Stimulated activated CD4-positive, alpha-beta T cell treated with anti-CD3 and anti-CD28 coated beads, Interleukin-1b, Interleukin-23, amount 100 ng/mL, for 4 hours (primary cell): ENCODE measurements at places on chromosomes 12 and 14.

GRCh38 chr12:19901841-19902240 lies 462.5 kb downstream of the AEBP2 start:
- DNase-seq = no peak

- no peak for DNase-seq
Observed at GRCh38 chr12:65955452-65955851, 131.2 kb downstream of the HMGA2 start.

- no peak for DNase-seq
Observed at GRCh38 chr12:42946871-42947381, 357.4 kb upstream of the PRICKLE1 start.

- DNase-seq = peak; percentile 37
Observed at GRCh38 chr14:67487937-67488893, at the start of gene TMEM229B. TSS of gene TMEM229B (minus strand) at chr14:67488721. CDS start at chr14:67473923, 14,798 bp downstream.

DNA sequence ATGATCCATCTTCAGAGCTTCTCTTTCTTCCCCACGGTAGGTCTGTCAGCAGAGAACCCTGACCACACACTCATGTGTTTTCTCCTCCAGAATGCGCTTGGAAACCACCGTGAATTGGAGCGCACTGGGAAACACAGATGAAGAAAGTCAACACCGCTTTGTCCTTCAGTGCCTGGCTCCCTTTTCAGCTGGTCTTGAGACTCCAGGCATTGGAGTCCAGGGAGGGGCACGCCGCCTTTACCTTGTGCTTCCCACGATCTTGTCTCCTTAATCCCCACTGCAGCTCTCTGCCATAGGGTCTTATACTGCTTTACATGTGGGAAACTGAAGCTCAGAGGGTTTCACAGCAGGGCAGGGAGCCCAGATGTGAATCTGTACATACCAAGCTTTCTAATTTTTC lies 1.1 kb downstream of the FAM90A1 start:
- DNase-seq = no peak

DNA sequence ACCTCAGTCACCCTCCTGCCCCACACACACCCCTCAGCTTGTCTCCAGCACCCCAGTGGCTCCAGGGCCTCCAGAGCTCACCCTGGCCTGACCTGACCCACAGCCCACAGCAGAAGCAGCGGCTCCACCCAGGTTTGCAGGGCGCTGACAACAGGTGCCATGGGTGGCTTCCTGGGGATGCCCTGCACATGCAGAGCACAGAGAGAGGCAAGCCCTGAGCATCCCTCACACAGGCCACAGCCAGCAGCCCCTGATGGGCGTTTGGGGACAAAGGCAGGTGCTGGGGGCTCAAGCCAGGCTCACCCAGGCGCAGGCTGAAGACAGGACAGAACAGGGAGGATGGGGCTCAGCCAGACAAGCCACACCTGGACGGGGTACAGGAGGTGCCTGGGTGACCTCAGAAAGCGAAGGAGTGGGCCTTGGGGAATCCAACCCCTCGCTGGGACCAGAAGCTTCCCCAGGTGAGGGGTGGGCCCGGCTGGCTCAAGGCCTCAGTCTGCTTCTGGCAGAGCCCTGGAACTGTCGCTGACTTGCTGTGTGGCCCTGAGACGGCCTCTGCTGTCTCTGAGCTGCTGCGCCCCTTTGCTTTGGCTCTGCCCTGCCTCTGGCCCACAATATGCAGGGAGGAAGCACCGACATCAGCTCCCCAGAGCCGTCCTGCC lies 10.6 kb downstream of the ARL6IP4 start:
- no peak for DNase-seq

- no peak for DNase-seq
Observed at GRCh38 chr12:40614923-40615322, 77.3 kb upstream of the CNTN1 start.

DNA sequence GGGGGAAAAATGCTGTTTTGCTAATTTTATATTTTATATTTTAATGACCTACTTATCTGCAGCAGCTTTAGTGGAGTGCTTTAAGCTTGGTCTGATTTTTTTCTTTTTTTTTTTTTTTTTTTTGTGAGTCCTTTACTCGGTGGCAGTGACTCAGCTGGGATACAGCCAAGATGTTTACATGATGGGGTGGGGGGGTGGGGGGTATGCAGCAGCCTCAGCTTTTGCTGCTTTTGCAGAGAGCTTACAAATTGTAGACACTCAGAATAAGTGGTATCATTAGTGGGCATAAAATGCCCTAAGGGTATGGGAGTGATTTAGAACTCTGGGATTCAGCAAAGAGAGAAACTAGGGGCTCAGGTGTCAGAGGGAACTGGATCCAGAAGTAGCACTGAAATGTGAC lies 38.2 kb upstream of the ARHGAP5 start:
- DNase-seq = no peak

DNA sequence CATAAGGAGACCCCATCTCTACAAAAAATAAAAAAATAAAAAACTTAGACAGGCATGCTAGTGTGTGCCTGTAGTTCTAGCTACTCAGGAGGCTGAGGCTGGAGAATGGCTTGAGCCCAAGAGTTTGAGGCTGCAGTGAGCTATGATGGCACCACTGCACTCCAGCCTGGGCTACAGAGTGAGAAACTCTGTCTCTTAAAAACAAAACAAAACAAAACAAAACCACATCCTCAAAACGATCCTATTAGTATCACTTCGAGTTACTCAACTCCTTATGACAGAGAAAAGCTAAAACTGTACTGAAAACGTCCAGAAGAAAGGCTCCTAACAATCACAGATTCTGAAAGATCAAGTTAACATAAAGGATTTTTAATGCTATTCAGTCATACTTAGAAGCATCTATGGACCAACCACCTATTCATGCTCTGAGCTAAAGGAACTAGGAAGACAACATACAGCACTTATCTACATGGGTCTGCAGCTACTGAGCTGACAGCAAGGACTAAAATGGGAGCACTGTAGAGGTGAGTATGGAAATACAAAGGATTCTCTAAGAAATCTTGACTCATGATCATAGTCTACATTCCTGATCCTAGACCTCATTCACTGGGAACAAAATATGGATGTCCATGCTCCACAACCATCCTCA lies 75.3 kb upstream of the DUSP6 start:
- DNase-seq = no peak

DNA sequence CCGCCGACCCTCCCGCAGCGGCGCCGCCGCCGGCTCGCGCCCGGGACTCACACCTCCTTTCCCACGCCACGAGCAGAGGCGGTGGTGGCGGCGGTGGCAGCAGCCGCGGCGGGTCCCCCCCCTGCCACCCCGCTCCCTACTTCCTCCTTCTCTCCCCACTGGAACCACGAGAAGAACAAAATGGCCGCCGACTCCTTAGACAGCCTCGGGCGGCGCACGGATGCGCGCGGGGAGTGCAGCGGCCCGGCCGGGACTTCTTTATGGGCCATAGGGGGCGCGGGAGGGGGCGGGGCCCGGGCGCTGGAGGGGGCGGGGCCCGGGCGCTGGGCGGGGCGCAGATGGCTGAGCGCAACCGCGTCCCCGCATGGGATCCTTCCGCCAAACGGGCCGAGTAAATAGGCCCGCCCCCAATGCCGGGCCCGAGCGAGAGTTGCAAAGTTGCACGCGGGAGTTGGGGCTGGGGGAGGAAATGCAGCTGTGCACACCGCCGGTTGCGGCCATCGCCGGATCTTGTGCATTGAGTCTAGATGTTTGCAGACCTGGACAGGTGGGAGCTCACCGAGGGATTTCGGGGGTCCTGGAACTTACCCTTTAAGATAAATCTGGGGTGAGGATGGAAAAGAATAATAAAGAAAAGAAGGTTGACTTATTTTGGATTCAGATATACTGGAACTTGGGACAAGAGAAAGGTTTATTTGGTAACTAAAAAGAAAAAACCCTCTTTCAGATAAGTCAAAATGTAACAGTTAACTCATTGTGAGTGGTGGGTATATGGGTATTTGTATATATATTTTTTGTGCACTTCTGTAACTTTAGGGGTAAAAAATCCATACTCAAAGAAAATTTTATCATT lies at the start of gene PPP1CC:
Gene PPP1CC, minus strand, starts transcription at position 174 of the 853 bp plus-strand sequence. CDS start 184 bp downstream, outside the sequence.
- peak; percentile 89 for DNase-seq

GRCh38 chr12:65025136-65025535 lies 96.0 kb downstream of the WIF1 start:
- DNase-seq = no peak

GRCh38 chr12:31227401-31227981 lies 98.5 kb downstream of the SINHCAF start:
- no peak for DNase-seq

DNA sequence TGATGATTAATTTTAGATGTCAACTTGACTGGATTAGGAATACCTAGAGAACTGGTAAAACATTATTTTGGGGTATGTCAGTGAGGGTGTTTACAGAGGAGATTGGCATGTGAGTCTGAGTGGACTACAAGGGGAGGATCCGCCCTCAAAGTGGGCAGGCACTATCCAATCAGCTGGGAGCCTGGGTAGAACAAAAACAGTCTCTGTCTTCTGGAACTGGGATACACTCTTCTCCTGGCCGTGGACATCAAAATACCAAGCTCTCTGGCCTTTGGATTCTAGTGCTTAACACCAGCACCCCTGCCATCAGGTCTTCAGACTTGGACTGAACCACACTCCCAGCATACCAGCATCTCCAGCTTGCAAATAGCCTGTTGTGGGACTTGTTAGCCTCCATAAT lies 4.4 kb upstream of the SCAF11 start:
- no peak for DNase-seq

GRCh38 chr12:14988035-14988434 lies 15.2 kb downstream of the PDE6H start:
- DNase-seq = no peak

GRCh38 chr12:90741611-90742010 lies 213.4 kb downstream of the CCER1 start:
- no peak for DNase-seq
